ENCODE measurements at places on chromosomes 3 and 15. TPM values are rescaled to one million over a fixed set of nuclear protein-coding genes. Genes with fewer than 3 reads are reported as not detected.

- DNase-seq, result no peak
These were observed 14.0 kb downstream of the VPS13C start for GRCh38 chr15:62046078-62046743.

- no peak for DNase-seq
These were observed 8.9 kb downstream of the GYG1 start for GRCh38 chr3:149000206-149000745.

GRCh38 chr15:74804935-74805334 lies 7.7 kb upstream of the LMAN1L start:
- no peak for DNase-seq

Gene ARHGAP11A
- total RNA-seq, result 6.4 TPM

DNA sequence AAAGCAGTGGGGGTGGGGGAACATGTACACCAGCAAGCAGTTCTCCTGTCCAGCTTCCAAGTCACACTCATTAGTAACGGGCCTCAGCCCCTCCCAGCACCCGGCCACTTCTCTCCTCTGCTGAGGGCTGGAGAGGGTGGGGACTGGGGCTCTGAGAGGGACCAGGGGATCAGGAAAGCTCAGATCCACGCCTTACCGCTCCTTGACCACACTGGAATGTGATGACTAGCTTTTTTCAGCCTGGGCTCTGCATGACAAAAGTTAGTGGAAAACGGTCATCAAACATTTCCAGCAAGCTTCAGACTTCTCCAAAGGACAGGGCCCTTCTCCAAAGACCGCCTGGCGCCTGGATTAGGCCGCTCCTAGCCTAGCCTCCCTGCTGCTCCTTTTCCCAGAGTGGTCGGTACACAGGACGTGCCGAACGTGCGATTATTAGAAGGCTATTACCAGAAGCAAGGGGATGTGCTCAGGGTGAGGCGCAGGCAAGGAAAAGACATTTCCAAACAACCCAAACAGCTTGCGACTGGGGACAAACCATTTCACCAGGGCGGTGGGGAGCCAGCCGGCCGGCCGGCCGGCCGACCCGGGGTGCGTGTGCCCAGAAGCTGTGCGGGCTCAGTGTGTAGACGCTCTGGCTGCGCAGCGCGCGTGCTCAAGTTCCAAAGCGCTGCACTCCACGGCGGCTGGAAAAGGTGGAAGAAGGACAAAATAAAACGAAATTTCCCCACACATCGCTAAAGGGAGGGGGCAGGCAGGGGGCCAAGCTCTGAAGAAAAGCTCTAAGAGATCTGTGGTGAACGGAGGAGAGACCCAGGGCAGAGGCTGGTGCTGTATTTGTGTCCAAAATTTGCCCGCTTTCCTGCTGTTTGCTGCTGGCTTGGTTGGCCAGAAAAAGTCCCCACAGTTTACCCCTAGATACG lies 51.0 kb upstream of the SSR3 start:
- peak; percentile 34 for DNase-seq

DNA sequence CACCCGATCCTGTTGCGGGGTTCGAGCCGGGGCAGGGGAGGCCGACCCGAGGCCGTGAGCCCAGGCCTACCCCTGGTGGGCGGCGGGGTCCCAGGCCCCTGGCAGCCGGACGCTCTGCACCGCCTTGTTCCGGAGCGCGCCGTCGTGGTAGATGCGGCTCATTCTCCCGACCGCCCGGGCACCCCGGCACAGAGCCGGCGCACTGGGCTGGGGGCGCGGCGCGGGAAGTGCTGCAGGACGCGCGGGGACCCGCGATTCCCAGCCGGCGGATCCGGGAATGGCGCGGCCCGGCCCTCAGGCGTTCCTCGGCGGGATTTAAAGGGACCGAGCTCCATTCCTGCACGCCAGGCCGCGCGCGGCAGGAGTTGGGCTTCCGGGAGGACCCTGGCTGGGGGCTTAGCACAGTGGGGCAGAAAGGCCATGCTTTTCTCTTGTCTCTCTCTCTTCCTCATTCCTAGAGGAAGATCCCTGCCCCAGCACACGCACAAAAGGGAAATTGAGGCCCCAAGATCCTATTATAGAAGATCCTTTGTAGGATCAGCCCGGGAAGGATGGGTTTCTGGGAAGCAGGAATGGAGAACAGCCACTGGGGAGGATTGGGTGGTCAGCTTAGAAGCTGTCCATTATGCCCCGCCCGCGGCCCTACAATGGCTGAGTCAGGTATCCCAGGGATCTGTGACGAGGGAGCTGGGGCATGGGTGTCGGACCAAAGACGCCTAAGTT lies at the start of gene ARPIN:
Gene ARPIN (minus strand): TSS at position 279 of the 723 bp plus-strand sequence. CDS start 117 bp downstream, at position 162.
- DNase-seq, result no peak

DNA sequence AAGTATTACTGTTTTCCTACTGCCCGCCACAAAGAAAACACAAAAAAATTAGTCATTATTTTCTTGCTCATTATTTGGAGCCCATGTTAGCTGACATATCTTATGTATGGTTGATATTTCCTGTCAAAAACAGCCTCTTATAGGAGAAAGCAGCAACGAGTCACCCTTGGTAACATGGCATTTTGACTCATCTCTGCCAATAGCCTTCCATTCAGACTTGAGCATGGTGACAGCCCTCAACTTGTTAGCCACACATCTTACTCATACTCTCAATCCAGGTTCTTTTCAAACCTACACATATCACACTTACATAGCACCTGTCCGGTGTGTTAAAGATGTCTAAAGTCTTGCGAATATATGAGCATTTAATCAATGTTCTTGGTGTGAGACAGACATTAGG lies 109.4 kb upstream of the SAMMSON start:
- DNase-seq, result no peak

DNA sequence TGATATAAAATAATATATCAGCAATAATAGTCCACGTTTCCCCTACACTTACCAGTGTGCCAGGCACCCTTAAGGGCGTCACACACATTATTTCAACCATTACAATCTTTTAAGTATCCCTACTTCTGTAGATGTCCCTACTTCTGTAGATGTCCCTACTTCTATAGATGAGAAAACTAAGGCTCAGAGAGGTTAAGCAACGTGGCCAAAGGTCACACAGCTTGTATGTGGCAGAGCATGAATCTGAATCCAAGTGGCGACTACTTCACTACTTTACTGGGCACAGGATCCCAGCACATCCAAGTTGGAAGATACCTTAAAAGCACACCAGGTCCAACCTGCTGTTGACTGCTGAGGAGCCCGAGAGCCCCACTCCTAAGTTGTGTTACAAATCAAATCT lies 77.5 kb downstream of the TLE3 start:
- DNase-seq, result no peak

GRCh38 chr15:38558372-38559059 lies 6.1 kb downstream of the RASGRP1 start:
- DNase-seq, result no peak

DNA sequence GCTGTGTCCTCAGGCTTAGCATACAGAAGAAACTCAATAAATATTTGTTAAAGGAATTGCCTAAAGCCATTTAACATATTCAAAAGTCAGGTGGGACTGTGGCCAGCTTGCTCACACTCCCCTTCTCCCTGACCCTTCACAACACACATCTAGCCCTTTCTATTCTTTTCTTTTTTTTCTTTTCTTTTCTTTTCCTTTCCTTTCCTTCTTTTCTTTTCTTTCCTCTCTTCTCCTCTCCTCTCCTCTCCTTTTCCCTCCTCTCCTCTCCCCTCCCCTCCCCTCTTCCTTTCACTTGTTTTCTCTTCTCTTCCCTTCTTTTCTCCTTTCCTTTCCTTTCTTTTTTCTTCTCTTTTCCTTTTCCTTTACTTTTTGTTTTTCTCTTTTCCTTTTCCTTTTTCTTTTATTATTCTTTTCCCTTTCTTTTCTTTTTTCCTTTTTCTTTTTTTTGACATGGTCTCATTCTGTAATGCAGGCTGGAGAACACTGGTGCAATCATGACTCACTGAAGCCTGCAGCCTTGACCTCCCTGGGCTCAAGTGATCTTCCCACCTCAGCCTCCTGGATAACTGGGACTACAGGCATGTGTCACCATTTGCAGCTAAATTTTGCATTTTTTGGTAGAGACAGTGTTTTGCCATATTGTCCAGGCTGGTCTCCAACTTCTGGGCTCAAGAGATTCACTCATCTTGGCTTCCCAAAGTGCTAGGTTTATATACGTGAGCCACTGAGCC lies 377.8 kb downstream of the GRM7 start:
- no peak for DNase-seq

DNA sequence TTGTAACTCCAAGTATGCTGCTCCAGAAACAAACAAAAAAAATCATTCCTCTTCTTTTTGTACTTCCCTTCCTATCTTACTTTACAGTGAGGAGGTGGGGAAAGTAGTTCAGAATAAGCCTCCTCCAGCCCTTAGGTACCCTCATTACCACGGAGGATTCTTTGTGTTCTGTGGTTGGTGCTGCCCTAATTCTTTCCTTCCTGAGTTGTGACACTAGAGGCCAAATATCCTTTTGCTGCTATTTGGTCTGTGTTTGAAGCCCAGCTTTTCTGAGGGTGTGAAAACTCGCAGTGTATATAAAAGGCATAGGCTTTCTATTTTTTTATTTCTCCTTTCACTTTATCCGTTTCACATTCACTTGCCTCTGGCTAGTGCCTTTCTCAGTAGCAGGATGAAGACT lies 98.2 kb downstream of the HHLA2 start:
- no peak for DNase-seq

DNA sequence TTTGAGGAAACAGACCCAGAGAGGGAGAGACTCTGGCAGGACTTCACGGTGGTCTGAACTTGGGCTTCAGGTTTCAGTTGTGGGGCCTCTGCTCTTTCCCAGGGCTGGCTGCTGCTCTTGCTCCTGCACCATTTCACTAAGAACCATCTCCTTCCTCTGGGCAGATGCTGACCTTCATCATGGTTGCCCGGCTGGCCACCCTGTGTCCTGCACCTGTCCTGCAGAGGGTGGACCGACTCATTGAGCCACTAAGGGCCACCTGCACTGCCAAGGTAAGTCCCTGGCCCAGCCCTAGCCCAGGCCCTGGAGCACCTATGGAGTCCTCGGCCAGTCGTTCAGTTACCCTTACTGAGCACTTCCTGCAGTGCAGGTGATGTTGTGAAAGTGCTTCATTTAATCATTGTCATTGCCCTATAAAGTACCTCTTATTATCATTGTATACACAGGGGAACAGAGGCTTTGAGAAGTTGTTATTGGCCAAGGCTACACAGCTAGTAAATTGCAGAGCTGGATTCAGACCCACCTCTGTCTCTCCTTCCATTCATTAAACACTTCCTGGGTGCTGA lies 10.0 kb downstream of the RPL32 start:
- no peak for DNase-seq

Gene PAQR5
- 63.6 TPM for total RNA-seq

DNA sequence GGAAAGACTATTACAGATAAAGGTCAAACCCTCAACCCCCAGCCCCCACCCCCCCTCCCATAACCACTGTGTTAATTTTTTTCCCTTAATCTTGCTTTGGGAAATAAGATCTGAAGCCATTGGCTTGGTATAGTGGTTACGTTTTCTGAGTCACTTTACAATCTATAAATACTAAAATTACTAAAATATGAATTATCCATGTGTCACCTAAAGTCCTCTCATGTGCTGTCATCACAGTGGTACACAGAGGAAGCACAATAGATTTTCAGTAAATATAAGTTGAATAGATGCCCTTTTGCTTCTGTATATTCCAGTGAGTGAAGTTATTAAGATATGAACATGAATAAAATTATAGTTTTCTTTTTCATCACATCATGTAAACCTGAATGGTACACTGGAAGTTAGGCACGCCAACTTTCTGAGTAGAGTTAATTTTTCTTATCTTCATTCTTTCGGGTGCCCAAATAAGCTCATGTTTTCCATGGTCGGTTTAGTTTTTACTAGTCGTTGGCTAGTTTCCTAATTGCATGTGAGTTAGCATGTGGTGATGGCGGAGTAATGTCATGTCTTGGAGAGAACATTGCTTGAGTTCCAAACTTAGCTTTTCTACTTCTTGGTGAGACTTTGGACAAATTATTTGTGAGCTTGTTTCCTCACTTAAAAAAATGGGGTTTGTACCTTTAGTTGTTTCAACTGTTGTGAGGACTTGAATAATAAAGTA lies 11.5 kb downstream of the PPP4R2 start:
- no peak for DNase-seq

Gene HDGFL3
- total RNA-seq, result 9.2 TPM

DNA sequence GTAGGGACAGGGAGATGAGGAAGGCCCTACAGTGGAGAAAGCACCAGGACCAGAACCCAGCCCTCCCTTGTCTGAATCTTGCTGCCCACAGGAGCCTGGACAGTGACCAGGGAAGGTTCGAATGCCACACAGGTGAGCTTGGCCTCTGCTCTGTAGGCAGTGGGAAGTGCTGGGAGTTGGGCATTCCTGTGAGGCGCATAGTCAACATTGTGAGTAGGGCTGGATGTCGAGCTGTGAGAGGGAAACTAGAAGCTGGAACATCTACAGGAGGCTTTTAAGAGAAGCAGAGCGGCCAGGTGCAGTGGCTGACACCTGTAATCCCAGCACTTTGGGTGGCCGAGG lies 20.3 kb upstream of the ALAS1 start:
- DNase-seq, result no peak
